ENCODE measurements at places on chromosomes 4 and X. TPM values are rescaled to one million over a fixed set of nuclear protein-coding genes. Genes with fewer than 3 reads are reported as not detected.

DNA sequence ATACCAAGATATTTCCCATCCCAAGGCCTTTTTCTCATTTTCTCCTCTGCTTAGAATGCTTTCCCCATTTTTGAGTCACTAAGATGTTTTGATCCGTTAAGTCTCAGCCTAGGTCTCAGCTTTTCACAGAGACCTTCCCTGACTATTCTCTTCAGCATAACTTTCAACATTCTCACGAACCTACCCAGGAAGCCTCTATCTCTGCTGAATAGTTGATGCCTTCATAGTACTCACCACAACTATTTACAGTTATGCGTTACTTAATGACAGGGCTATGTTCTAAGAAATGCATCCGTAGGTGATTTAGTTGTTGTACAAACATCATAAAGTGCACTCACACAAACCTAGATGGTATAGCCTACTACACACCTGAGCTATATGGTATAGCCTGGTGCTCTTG is 64.5 kb downstream of the ARL9 start:
- no peaks in the 10 kb centered on the region for H3K4me1 ChIP-seq
- H3K27ac ChIP-seq = no peak overlapping the region
- H3K36me3 ChIP-seq = no peaks in the 10 kb centered on the region
- peak; percentile 40 for DNase-seq

GRCh38 chrX:117610806-117611205 is 505.8 kb downstream of the KLHL13 start:
- no peaks in the 10 kb centered on the region for H3K4me1 ChIP-seq
- H3K4me3 ChIP-seq = no peak overlapping the region
- no peaks in the 10 kb centered on the region for H3K36me3 ChIP-seq
- no peak for DNase-seq

Gene COL25A1
- total RNA-seq = 3.9 TPM

- H3K36me3 ChIP-seq = no peaks in the 10 kb centered on the region
- peaks cover 12% of the 10 kb centered on the region for H3K4me1 ChIP-seq
- no peak for DNase-seq
- no peak overlapping the region for H3K27ac ChIP-seq
- H3K27me3 ChIP-seq = no peaks in the 10 kb centered on the region
Measured at GRCh38 chr4:140367738-140368137, 5.7 kb upstream of the SCOC start.

Gene RPL36A
- total RNA-seq = 4,744 TPM

DNA sequence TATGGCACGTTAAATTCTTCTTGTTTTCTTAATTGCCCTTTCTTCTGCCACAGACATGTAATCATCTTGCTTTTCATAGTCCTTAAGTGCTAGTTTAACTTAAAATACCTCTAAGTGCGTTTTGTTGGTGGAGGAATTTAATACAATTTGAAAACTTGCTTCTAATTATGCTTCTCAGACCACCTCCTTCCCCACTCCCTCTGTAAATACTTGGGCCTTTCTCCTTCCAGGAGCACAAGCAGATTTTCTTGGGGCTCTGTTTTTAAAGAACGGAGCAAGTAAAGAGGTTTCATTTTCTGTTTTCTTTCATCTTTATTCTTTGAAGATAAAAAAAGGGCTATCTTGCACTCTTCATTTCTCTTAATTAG is 559 bp upstream of the PCDH18 start:
- DNase-seq = no peak
- peaks cover 23% of the 10 kb centered on the region for H3K27me3 ChIP-seq
- no peaks in the 10 kb centered on the region for H3K36me3 ChIP-seq
- peak overlapping the region; percentile 39 for H3K4me3 ChIP-seq
- H3K4me1 ChIP-seq = peaks cover 5% of the 10 kb centered on the region

DNA sequence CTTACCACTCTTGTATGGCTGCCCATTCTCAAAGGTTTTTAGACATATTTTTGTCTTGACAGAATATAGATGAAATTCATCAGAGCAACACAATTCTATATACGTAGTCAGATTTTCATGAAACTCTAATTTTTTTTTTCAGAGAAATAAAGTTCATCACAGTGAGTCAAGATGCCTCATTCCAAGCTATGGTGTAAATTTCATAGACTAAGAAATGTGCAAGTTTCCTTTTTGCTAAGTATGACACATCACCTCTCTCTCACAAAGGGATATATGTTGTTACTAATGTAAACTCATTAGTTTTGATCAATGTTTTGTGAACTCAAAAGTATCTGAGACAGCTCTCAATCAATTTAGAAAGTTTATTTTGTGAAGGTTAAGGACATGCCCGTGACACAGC is 60.4 kb upstream of the ATXN3L start:
- no peak overlapping the region for H3K27ac ChIP-seq
- peak; percentile 34 for DNase-seq
- H3K27me3 ChIP-seq = no peaks in the 10 kb centered on the region
- no peaks in the 10 kb centered on the region for H3K4me1 ChIP-seq
- H3K4me3 ChIP-seq = no peak overlapping the region

- DNase-seq = no peak
- H3K4me3 ChIP-seq = no peak overlapping the region
- H3K27me3 ChIP-seq = no peaks in the 10 kb centered on the region
- no peaks in the 10 kb centered on the region for H3K4me1 ChIP-seq
- no peak overlapping the region for H3K27ac ChIP-seq
Measured at GRCh38 chr4:62028745-62029144, 828.6 kb downstream of the ADGRL3 start.

GRCh38 chrX:8688776-8689175 is 43.2 kb downstream of the ANOS1 start:
- H3K36me3 ChIP-seq = no peaks in the 10 kb centered on the region
- no peak overlapping the region for H3K4me3 ChIP-seq
- no peaks in the 10 kb centered on the region for H3K27me3 ChIP-seq
- DNase-seq = peak; percentile 24
- H3K27ac ChIP-seq = no peak overlapping the region

Gene AADAT
- total RNA-seq = 10.2 TPM

Gene GAGE12D
- not detected for total RNA-seq

Gene XAGE1A
- total RNA-seq = not detected

DNA sequence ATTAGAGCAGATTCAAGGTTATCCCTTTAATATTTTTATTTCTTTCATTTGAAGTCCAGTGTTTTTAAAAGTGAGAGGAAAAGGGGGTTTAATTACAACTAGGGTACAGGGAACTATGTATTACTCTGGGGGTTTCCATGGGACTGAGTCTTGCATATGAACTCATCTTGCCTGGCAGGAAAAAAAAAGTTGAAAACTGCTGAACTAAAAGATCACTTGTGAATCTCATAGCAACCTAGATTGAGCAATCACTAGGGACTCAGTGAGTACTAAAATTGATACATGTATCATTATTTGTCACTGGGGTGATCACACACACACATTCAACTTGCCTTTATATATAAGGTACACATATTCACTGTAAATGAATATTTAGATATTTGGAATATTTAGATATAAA is 180.7 kb upstream of the SFRP2 start:
- no peaks in the 10 kb centered on the region for H3K36me3 ChIP-seq
- no peaks in the 10 kb centered on the region for H3K4me1 ChIP-seq
- DNase-seq = no peak
- H3K27ac ChIP-seq = no peak overlapping the region
- H3K4me3 ChIP-seq = no peak overlapping the region
- no peaks in the 10 kb centered on the region for H3K27me3 ChIP-seq

- H3K4me1 ChIP-seq = no peaks in the 10 kb centered on the region
- no peak overlapping the region for H3K27ac ChIP-seq
- H3K4me3 ChIP-seq = no peak overlapping the region
- H3K36me3 ChIP-seq = peaks cover 62% of the 10 kb centered on the region
Measured at GRCh38 chr4:119261986-119262385, 49.5 kb downstream of the USP53 start.

Gene PTPN13
- total RNA-seq = 29.2 TPM

DNA sequence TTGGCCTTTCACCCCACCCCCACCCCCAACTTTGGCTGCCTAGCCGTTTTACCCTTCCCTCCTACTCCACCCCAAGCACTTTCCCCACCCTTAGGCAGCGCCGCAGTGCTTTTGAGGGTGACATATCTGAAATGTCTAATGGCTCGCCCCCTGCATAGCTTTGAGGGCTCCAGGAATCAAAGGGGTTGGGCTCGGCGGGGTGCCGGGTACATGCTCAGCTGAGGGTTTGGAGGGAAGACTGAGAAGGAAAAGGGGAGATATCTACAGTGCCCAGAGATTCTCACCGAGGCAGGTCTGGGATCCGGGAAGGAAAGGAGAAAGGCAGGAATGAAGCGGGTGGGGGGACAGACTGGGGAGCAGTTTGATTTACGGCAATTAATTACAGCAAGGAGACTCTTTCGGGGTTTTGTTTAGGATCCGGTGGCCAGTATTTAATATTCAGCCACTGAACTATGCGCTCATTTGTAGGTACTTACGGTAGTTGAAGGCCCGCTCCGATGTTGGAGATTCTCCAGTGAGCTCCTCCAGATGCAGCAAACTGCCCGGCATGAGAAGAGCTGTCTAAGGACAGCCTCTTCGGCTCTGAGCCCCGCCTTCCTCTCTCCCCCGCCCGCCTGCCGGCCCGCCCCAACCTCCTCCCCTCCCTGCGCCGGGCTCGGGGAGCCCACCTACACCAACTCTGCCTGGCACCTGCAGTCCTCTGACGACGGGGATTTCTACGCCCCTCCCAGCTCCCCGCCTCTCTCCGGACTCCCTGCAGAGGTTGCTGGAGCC is at the start of gene IGSF1:
Gene IGSF1, minus strand, starts transcription at position 569 of the 774 bp plus-strand sequence. CDS start 2,632 bp downstream, outside the sequence.
- DNase-seq = peak; percentile 12
- H3K4me3 ChIP-seq = peak within 1 kb of the TSS; percentile 25
- no peak within 1 kb of the TSS for H3K27ac ChIP-seq

Gene GNRHR
- total RNA-seq = not detected

- H3K36me3 ChIP-seq = peaks cover 18% of the 10 kb centered on the region
- H3K27me3 ChIP-seq = no peaks in the 10 kb centered on the region
- H3K27ac ChIP-seq = no peak overlapping the region
- no peaks in the 10 kb centered on the region for H3K4me1 ChIP-seq
- no peak for DNase-seq
Measured at GRCh38 chrX:16665089-16665488, 15.1 kb downstream of the S100G start.

DNA sequence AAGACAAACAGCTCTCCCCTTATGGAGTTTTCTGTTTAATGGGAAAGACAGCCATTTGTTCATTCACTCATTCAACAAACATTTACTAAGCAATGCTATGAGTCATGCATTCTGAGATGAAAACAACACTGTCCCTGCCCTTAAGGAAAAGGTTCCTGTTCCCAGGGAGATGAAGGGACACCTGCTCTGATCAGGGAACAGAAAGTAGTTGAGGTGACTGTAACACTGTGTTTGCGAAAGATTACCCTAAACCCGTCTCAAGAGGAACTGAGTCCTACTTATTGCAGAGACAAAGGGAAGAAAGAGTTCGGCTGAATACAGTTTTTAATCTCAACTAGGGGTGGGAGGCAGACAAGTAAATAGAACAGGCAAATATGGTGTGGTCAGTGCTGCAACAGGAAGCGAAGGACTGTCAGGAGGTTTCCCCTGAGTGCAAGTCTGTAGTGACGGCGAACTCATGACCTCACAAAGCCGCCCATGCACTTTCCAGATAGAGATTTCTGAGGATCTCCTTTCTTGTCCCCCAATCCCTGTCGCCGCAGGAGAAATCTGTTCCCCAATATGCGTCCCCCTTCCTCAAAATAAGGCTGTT is 712 bp downstream of the STX18 start:
- H3K36me3 ChIP-seq = peaks cover 3% of the 10 kb centered on the region
- no peaks in the 10 kb centered on the region for H3K27me3 ChIP-seq

Gene INTS6L
- 49.3 TPM for total RNA-seq

DNA sequence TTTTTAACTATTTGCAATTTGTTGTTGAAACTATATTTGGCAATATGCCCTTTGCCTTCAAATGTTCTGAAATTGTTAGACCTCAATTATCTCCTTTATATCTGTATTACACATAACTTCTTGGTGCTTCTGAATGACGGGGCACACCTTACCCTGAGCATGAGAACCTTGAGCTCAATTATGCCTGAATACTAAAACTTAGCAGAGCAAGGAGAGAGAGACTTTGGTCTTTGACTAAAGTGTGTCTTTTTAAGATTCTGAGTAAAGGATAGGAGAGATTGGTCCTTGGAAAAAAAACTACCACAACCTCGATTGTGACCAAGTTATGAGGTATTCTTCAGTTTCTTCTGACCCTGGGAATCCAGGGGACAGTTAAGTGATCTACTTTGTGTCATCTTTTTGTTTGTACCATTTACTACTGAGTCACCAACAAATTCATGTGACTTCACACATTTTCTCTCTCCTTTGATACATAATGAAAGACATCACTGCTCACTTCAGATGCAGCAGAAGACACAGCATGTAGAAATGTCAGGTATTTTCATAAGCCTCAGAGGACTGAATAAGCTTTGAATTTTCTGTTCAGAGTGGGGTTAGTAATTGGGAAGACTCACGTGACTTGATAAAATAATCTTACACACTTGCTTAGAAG is 51.4 kb downstream of the PTTG2 start:
- no peaks in the 10 kb centered on the region for H3K36me3 ChIP-seq
- no peak overlapping the region for H3K27ac ChIP-seq
- peaks cover 8% of the 10 kb centered on the region for H3K4me1 ChIP-seq
- no peak for DNase-seq

DNA sequence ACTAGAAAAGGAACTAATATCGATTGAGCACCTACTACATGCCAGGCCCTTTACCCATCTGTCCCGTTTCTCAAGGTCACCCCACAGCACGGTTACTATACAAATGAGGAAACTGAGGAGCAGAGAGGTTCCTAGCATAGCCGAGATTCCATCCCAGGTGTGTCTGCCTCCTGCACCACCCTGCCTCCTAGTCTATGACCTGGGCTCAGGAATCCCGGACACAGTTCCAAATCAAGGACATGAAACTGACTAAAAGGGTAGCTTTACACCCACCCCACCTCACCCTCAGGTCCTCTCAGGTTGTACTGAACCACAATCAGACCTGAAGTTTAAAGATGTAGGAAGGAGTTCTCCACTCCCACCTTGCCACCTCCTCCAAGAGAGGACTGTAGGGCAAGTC is 55.6 kb downstream of the APBB2 start:
- H3K36me3 ChIP-seq = no peaks in the 10 kb centered on the region
- H3K27me3 ChIP-seq = no peaks in the 10 kb centered on the region
- H3K27ac ChIP-seq = no peak overlapping the region
- peaks cover 7% of the 10 kb centered on the region for H3K4me1 ChIP-seq
- H3K4me3 ChIP-seq = no peak overlapping the region

Gene BEX5
- total RNA-seq = 10.6 TPM

- H3K27ac ChIP-seq = no peak overlapping the region
- H3K36me3 ChIP-seq = no peaks in the 10 kb centered on the region
- DNase-seq = no peak
- H3K27me3 ChIP-seq = no peaks in the 10 kb centered on the region
- no peaks in the 10 kb centered on the region for H3K4me1 ChIP-seq
Measured at GRCh38 chrX:13092455-13092941, 48.1 kb upstream of the FAM9C start.

Gene GPR119
- total RNA-seq = not detected

- no peak overlapping the region for H3K27ac ChIP-seq
- no peaks in the 10 kb centered on the region for H3K27me3 ChIP-seq
- H3K4me3 ChIP-seq = no peak overlapping the region
- H3K4me1 ChIP-seq = no peaks in the 10 kb centered on the region
Measured at GRCh38 chr4:26061248-26061986, 147.4 kb downstream of the SMIM20 start.

Gene FGFR3
- 47.3 TPM for total RNA-seq
